IMR-90 (cell line): ENCODE measurements at places on chromosomes 11 and 22. TPM values are rescaled to one million over a fixed set of nuclear protein-coding genes. Genes with fewer than 3 reads are reported as not detected.

DNA sequence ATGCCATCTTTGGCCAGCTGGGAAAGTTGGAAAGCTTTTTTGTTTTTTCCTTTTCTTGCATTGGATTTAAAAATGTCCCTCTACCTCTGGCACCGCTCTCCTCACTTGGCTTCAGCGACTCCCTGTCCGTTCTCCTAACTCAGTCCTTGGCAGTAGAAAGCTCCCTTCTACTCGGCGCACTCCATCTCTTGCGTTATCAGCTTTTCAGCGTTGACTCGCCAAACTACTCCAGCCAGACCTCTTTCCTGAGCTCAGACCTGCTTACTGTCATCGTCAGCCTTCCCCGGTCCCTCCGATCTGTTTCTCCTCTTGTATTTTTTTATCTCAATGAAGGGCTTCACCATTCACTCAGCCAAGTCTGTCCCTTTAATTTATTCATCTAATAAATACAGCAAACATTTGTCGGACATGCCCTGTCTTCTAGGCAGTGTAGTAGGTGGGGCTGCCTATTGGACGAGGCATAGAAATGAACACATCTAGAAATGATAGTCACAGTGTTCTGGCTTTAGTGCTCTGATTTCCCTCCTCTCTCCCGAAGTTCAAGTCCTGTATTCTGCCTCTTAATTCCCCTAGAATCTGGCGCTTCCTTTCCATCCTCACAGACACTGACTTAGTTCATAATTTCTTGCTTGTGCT lies 839 bp downstream of the CEP164 start:
- DNase-seq: peak; percentile 58

ANGPTL5 gene
- not detected in 2 replicates for polyA plus RNA-seq

DNA sequence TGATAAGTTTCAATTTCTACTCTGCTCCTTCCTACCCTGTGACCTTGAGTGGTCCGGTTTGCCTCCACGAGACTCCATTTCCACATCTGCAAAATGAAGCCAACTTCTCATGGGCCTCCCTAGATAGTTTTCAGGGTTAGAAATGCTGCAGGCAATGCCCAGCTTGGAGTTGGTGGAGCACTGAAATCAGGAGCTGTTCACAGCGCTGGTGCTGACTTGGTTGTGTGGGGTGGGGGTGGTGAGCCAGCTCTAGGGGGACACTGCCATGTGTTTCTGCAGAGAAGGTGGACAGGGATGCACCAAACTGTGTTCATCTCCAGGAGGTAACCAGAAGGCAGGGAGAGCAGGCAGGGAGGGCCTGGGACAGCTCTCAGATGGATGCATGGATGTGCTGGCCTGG lies 37.0 kb downstream of the SGSM1 start:
- DNase-seq: no peak

- DNase-seq: no peak
Observed at GRCh38 chr11:21401496-21401895, 732.1 kb downstream of the NELL1 start.

OR5W2 gene
- not detected in 2 replicates for polyA plus RNA-seq

DNA sequence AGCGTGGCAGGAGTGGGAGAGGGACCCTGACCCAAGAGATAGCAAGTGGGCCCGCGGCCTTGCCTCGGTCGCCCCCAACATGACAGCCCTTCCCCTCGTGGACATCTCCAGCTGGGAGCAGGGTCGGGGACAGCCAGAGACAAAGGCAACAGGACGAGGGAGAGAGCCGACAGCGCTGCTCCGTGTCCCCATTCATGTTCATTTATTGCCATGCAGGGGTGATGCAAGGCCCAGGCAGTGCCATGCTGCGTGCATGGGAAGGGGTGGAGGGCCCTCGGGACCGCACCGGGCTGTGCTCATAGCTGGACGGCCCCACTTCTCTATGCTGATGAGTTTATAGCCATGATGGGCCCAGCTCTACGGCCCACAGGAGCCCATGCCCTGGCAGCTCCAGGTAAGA lies 12.7 kb downstream of the MRPL23 start:
- no peak for DNase-seq

EED gene
- 9.5 and 11.5 TPM in 2 replicates for polyA plus RNA-seq
